Activated CD4-positive, alpha-beta T cell treated with anti-CD3 and anti-CD28 coated beads for 24 hours (primary cell): ENCODE measurements at places on chromosomes 11 and 22.

DNA sequence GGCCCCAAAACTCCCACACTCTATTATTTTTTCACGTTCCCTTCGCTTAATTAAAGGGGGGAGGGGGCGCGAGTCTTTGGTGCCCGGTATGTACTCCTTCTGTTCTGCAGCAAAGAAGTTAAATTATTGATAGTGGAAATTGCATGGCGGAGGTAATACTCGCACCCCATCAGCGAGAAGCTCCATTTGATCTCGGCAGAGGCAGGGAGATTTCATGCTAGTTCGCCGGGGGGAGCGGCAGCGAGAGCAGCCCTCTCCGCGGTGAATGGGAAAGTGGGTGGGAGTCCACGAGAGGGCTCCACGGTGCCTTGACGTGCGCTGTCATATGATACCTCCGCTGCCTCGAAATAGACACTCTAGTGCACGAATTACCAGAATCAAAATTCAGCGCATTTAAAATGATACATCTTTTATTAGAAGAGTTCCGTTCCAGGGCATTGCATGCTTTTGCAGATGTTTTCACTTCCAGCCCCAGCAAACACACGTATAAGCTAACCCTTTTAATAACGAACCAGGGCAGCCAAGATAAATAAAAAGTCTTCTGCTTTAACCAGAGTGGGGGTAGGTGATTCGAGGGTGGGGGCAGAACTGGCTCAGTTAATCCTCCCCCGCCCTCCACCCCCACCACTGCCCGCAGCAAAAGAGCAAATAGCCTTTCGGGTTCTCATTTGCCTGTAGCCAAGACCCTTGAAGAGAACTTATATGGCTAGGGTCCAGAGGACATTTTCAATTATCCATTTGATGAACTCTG, 1.3 kb upstream of the BDNF start:
- DNase-seq = no peak

- no peak for DNase-seq
Observed at GRCh38 chr11:127624306-127624856, 623.8 kb upstream of the KIRREL3 start.

- DNase-seq = no peak
Observed at GRCh38 chr11:62863687-62864335, 16.9 kb upstream of the SLC3A2 start.

GRCh38 chr11:70570693-70571395, 172.5 kb downstream of the CTTN start:
- DNase-seq = no peak

GRCh38 chr11:19957294-19957943, 202.9 kb downstream of the DBX1 start:
- no peak for DNase-seq

GRCh38 chr11:107078375-107078774, 60.1 kb upstream of the GUCY1A2 start:
- DNase-seq = no peak

DNA sequence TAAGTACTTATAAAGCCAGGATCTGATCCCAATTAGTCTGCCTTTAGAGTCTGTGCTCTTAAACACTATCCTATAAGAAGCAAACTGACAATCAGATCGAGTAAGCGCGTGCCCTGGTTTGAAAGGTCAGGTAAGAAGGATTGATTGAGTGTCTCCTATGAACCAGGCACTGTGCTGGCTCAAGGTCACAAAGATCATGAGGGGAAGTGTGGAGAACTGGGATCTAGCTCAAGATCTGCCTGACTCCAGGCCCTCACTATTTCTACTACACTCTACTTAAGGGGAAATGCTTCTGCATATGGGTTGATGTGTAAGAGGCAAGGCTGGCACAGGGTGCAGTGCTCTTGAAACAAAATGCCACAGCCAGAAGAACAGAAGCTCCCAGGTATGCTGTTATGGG, 77.0 kb downstream of the ME3 start:
- DNase-seq = no peak

GRCh38 chr11:33825854-33826560, 51.7 kb upstream of the FBXO3 start:
- no peak for DNase-seq
